ENCODE measurements at places on chromosomes 2 and 18.

GRCh38 chr2:144084114-144084661 is 435.7 kb downstream of the ZEB2 start:
- DNase-seq, result no peak

- DNase-seq, result no peak
These were observed 45.4 kb downstream of the TTN start for GRCh38 chr2:178761759-178762371.

- DNase-seq, result peak; percentile 45
These were observed 95.5 kb downstream of the DYSF start for GRCh38 chr2:71548646-71549425.

DNA sequence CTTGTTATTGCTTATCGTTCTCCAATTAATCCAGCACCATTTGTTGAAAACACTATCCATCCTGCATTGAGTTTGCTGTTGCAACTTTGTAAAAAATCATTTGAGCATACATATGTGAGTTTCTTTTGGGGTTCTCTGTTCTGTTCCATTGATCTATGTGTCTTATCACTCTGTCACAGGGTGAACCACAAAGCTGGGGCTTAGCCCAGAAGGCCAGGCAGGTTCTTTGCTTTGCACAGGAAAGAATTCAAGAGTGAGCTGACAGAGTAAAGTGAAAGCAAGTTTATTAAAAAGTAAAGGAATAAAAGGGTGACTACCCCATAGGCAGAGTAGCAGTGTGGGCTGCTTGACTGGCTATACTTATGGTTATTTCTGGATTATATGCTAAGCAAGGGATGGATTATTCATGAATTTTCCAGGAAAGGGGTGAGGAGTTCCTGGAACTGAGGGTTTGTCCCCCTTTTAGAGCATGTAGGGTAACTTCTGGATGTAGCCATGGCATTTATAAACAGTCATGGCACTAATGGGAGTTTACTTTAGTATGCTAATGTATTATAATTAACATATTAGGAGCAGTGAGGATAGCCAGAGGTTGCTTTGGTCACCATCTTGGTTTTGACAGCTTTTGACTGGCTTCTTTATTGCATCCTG is 46.8 kb downstream of the RNF138 start:
- no peak for DNase-seq

GRCh38 chr18:67143028-67143427 is 373.5 kb downstream of the DSEL start:
- DNase-seq, result no peak

DNA sequence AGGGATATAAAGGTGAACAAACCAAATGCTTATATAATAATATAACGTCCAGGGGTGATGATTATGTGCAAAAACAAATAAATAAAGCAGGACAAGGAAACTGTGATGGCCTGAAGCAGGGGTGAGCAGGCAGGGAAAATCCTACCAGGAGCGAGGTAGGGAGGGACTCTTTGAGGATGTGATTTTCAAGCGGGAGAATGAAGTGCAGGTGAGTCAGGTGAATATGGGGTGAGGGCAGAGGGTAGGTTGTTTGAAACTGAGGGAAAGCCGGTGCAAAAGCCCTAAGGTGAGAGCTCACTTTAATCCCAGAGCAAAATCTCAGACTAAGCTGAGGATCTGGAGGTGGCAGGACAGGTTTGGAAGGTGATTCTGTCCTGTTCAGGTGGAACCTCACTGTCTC is 40.7 kb downstream of the CYP26B1 start:
- DNase-seq, result no peak

DNA sequence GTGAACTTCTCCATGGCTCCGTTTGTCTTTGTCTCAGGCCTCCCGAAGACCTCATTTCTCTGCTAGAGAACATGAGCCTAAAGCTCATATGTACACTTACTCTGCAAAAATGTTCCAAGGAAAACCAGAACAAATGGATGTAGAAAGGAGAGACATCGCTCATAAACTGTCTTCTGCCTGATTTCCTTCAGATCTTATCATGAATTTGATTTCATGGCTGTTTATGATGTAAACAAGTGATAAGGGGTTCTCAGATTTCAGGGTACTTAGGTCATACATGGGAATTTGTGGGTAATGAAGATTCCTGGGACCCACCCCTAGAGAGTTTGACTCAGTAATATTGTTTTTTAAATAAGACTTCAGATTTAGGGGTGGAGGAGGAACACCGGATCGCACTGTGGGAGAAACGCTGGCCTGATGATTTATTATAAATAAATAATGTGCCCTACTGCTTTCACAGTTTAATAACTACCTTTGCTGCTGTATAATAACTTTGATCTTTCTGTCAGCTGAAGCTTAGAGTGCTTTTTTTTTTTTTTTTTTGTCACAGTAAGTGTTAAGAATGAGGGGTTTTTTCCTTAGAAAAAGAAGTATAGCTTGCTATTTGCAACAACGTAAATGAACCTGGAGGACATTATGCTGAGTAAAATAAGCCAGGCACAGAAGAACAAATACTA is 14.9 kb downstream of the AOX1 start:
- no peak for DNase-seq

GRCh38 chr18:26488417-26489009 is 59.8 kb downstream of the KCTD1 start:
- DNase-seq, result no peak

- no peak for DNase-seq
These were observed 39.4 kb downstream of the DNER start for GRCh38 chr2:229674830-229675530.

DNA sequence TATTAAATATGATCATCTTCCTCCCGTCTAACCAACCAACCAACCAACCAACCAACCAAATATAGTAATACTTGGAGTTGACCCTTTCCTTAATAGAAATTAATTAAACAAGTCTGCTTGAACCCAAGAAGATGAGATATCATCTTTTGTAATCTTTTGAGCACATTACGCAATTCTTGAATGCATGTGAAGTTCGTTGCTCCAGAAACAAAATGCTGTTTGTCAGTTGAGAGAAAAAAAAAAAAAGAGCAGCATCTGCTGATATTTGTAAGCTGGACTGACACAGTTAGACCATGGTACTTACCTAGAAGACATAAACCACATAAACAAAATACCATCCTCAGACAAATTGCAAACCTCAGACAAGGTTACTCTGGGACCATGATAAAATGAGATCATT is 9.2 kb upstream of the SERPINB2 start:
- no peak for DNase-seq

GRCh38 chr2:179612108-179612507 is 249.3 kb downstream of the ZNF385B start:
- DNase-seq, result no peak

DNA sequence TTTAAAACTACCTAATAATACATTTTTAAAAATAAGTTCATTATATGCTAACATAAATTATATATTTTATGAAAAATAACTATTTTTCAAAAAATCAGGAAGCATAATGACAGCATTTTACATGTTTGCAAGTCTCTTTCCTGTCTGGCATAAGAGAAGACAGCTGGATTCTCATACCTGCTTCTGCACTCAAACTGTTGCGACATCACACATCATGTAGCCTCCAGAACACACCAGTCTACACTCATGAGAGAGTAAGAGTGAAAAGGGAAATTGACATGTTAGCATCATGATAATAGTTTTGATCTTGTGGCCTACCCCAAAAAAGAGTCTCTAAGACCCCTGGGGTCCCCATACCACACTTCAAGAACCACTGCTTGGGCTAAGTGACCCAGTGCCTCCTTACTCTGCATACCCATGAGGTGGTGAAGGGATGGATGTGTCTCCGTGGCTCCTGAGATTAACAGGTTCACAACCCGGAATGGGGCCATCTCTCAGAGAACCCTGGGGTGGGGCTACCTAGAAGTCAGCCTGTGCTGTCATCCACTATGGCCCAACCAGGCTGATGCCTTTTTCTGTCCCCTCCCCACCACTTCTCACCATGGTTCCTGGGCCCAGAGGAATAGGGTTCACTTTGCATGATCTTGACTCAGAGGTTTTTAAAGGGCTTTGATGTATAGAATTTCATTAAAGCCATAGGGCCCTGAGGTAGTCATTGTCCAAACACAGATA is 102.6 kb upstream of the DAPL1 start:
- no peak for DNase-seq
